ENCODE measurements at places on chromosomes 6 and 20.

GRCh38 chr6:7777074-7777473, 51.2 kb downstream of the BMP6 start:
- DNase-seq: no peak

- DNase-seq: peak; percentile 86
These were observed 91.6 kb upstream of the RIPOR2 start for GRCh38 chr6:25027221-25027916.

GRCh38 chr6:41713650-41714291, 21.6 kb downstream of the TFEB start:
- DNase-seq: no peak

GRCh38 chr6:90105506-90106170, 191.0 kb downstream of the BACH2 start:
- DNase-seq: no peak

DNA sequence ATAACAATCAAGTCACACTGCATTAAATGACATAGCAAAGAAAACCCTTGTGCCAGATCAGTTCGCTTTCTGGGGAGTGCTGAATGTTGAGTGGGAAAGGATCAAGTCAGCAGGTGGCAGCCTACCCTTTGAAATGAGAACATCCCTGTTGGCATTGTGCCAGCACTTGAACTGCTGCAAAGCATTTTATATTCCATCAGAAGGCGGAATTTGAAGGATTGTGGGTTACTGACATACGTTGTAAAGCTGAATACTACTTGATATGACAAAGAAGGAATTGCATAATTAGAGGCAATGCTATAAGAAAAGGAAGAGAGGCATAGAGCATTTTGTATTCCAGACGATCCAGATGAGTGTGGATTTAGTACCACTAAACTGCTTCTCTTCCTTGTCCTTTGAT, 26.5 kb downstream of the BCKDHB start:
- DNase-seq: peak; percentile 21

All from CD4-positive, alpha-beta T cell treated with Interleukin-2 at 100 ng/mL for 4 hours (primary cell).